GM12878 (cell line): ENCODE measurements at places on chromosomes 6 and 20. TPM values are rescaled to one million over a fixed set of nuclear protein-coding genes. Genes with fewer than 3 reads are reported as not detected.

GRCh38 chr6:131954775-131955107 lies 3.6 kb upstream of the CCN2 start:
- H3K36me3 ChIP-seq: no peaks in the 10 kb centered on the region
- peaks cover 5% of the 10 kb centered on the region for H3K27me3 ChIP-seq
- H3K4me1 ChIP-seq: no peaks in the 10 kb centered on the region

GRCh38 chr6:163414946-163415619 lies 565 bp downstream of the QKI start:
- no peaks in the 10 kb centered on the region; the same call in 1 of the 2 replicates for H3K4me1 ChIP-seq
- H3K4me3 ChIP-seq: peak overlapping the region; percentile 90
- no peak for DNase-seq
- H3K36me3 ChIP-seq: no peaks in the 10 kb centered on the region
- peak overlapping the region; percentile 77 for H3K27ac ChIP-seq

GRCh38 chr6:43226192-43226851 lies 3.0 kb downstream of the DNPH1 start:
- H3K27ac ChIP-seq: 0 out of 2 replicates have a peak overlapping the region, but pooled peaks have one; percentile 10
- H3K27me3 ChIP-seq: no peaks in the 10 kb centered on the region
- peaks cover 27% of the 10 kb centered on the region for H3K4me1 ChIP-seq
- no peaks in the 10 kb centered on the region for H3K36me3 ChIP-seq
- DNase-seq: no peak

OLIG3 gene
- polyA plus RNA-seq: not detected in 2 replicates

GRCh38 chr6:56349194-56349593 lies 101.8 kb upstream of the COL21A1 start:
- no peak overlapping the region for H3K27ac ChIP-seq
- no peak overlapping the region for H3K4me3 ChIP-seq
- no peak for DNase-seq
- H3K36me3 ChIP-seq: no peaks in the 10 kb centered on the region
- H3K27me3 ChIP-seq: no peaks in the 10 kb centered on the region
- H3K4me1 ChIP-seq: no peaks in the 10 kb centered on the region

DNA sequence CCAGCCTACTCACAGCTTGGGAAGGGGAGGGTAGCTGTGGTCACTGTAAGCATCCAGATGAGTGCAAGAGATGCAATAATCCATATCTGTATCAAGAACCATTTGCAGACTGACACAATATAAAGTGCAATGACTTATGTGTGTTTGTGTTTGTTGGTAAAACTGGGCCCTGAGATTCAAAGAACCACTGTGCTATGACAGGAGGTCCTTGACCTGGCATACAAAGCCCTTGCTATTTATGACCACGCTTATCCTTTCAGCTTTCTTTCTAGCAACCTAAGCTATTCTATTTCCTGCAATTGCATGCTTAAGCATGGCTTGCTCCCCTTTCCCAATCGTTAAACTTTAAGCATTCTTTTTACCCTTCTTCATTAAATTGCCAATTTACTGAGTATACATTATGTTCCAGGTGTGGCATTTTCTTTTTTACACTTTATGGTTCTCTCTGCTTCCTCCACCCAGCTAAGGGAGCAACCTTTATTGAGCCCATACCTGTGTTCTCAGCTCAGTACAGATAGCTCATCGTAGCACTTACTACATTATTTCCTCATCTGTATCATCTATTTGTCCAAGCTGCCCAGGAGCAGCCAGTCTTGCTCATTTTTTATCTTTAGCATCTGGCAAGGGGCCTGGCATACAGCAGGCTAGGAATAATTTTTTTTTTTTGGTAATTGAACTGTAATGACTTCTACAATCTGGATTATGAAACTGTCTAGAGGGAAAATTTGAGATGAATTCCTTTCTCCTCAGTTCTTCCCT lies 3.5 kb downstream of the MCUR1 start:
- H3K36me3 ChIP-seq: no peaks in the 10 kb centered on the region
- H3K27me3 ChIP-seq: no peaks in the 10 kb centered on the region
- no peak overlapping the region for H3K27ac ChIP-seq
- H3K4me1 ChIP-seq: peaks cover 6% of the 10 kb centered on the region

DDO gene
- not detected in 2 replicates for polyA plus RNA-seq

DNA sequence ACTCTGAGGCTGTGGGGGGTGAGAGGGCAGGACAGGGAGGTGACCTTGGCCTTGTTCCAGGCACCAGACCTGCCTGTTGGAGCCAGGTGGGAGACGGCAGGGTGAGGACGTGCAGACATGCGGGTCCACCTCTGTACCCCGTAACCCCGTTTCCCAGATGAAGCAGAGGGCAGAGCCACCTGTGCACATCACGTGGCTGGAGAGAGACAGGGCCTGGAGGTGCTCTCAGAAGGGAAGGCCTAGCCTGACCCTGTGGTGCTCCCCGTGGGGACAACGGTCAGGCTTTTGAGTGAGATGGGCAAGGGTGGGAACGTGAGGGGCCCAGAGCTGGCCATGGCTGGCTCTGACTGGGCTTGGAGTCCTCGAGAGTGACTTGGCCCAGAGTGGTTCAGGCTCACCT lies 6.6 kb downstream of the NTSR1 start:
- no peak overlapping the region for H3K4me3 ChIP-seq
- peaks cover 5% of the 10 kb centered on the region; the same call in 1 of the 2 replicates for H3K27me3 ChIP-seq
- H3K36me3 ChIP-seq: no peaks in the 10 kb centered on the region

ZNF391 gene
- 1.2 and 1.9 TPM in 2 replicates for polyA plus RNA-seq

GRCh38 chr20:19017104-19017690 lies 195.2 kb upstream of the SLC24A3 start:
- no peak for DNase-seq
- H3K4me3 ChIP-seq: no peak overlapping the region
- no peaks in the 10 kb centered on the region for H3K36me3 ChIP-seq
- no peak overlapping the region for H3K27ac ChIP-seq

DNA sequence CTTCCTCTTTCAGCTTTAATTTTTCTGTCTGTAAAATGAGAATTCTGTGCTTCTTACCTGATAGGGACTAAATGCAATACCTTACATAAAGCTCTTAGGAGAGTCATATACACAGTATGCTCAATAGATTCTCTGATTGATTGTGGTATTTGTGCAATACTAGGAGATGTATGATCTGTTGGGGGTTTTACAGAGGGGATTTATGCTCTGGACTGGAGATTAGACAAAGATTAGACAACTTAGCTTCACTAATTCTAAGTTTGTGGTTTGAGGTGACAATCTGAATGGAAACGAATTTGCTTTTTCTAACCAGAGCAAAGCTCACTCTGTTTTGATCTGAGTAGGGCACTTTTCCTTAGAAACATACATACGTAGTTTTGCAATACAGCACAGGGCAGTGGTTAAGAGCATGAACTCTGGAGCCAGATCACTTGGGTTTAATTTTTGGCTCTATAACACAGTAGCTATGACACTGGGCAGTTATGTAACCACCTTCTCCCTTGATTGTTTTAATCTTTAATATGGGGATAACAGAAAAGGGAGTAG lies 126.2 kb downstream of the RNF144B start:
- DNase-seq: no peak
- H3K36me3 ChIP-seq: no peaks in the 10 kb centered on the region
- no peaks in the 10 kb centered on the region for H3K27me3 ChIP-seq

DNA sequence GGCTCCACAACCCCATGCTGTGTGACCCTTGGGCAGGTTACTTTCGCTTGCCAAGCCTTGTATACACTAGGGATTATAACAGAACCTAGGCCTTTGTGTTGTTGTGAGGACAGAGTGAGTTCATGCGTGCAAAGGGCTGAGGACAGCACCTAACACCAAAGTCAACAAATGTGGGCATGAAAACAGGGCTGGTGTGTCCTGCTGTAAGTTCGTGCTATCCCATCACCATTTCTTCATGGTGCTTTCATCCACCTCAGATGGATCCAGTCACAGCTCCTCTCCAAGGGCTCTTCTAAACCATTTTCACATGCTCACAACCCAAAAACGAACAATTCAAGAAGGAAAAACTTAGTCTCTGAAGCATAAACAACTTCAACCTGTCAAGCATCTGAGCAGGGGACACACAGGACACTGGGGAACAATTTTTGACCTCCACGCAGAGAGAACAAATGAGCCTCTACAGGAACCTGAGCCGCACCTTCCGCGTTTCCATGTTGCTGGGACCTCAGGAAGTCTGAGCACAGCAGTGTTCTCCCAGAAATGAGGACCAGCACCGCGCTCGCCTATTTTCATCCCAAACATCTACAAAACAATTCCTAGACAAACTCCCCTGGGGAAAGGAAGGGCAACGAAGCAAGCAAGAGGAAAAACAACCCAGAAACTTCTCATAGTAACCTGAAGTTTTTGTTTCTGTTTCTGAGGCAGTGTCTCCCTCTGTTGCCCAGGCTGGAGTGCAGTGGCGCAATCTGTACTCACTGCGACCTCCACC lies 3.1 kb downstream of the LRP11 start:
- H3K27ac ChIP-seq: no peak overlapping the region
- H3K4me3 ChIP-seq: no peak overlapping the region
- DNase-seq: no peak

DNA sequence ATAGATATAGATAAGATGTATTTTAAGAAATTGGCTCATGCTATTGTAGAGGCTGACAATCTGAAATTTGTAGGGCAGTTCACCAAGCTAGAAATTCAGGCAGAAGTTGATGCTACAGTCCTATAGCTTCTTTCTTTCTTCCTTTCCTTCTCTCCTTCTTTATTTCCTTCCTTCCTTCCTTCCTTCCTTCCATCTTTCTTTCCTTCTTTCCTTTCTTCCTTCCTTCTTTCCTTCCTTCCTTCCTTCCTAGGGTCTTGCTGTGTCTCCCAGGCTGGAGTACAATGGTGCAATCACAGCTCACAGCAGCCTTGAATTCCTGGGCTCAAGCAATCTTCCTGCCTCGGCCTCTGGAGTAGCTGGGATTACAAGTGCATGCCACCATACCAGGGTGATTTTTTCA lies 55.3 kb downstream of the TFAP2A start:
- no peak for DNase-seq
- no peak overlapping the region for H3K4me3 ChIP-seq
- H3K27ac ChIP-seq: no peak overlapping the region
- H3K27me3 ChIP-seq: peaks cover 3% of the 10 kb centered on the region
- H3K36me3 ChIP-seq: no peaks in the 10 kb centered on the region

DNA sequence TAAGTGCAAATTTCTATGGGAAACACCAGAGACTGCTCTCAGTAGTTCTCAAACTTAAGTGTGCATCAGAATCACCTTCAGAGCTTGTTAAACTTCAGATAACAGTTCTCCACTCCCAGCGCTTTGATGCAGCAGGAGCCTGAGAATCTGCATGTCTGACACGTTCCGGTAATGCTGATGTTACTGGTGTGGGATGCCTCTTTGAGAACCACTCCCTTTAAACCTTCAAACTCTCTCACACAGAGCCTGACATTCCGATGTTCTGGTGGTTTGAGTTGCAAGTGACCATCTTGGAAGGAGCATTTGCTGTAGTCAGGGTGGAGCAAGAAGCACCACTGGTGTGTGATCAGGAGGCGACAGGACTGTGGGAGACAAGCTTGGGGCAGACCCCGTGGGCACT lies 57.9 kb downstream of the OTOR start:
- no peaks in the 10 kb centered on the region for H3K36me3 ChIP-seq
- no peak overlapping the region for H3K4me3 ChIP-seq

DNA sequence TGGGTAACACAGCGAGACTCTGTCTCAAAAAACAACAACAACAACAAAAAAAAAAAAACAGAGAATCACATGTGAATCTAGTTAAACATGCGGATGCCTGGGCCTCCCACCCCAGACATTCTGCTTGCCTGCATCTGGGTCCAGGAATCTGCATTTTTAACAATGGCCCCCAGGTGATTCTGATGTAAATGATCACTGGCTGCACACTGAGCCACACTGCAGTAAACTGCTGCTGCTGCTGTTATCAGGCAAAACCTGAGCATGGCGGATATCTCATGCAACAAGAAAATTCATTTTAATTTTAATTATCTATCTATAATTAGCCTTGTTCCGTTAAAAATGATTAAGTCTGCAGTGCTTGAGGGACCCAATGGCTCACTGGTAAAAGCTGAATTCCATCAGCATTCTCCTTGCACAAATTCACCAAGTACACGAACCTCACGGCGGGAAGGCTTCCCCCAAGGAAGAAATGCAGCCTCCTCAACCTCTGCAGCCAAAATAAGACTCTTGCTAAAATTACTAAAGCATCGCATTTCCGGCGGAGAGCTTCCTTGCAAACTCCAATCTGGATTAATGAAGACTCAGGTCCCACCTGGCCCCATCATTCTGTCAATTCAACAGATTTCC lies 81.6 kb upstream of the SNX9 start:
- H3K27ac ChIP-seq: no peak overlapping the region
- no peaks in the 10 kb centered on the region for H3K4me1 ChIP-seq
- no peak overlapping the region for H3K4me3 ChIP-seq
- no peaks in the 10 kb centered on the region for H3K36me3 ChIP-seq
- peaks cover 2% of the 10 kb centered on the region for H3K27me3 ChIP-seq
- DNase-seq: no peak

SLC24A3 gene
- polyA plus RNA-seq: not detected in 2 replicates

- no peak for DNase-seq
- peaks cover 2% of the 10 kb centered on the region; the same call in 1 of the 2 replicates for H3K36me3 ChIP-seq
- H3K4me1 ChIP-seq: peaks cover 53% of the 10 kb centered on the region
- no peaks in the 10 kb centered on the region for H3K27me3 ChIP-seq
- peak overlapping the region; percentile 77 for H3K27ac ChIP-seq
- H3K4me3 ChIP-seq: peak overlapping the region; percentile 43; the same call in 1 of the 2 replicates
Observed at GRCh38 chr20:48761023-48761785, 66.6 kb downstream of the PREX1 start.

GRCh38 chr6:84035484-84035883 lies 1.9 kb downstream of the MRAP2 start:
- H3K36me3 ChIP-seq: no peaks in the 10 kb centered on the region
- H3K27me3 ChIP-seq: peaks cover 2% of the 10 kb centered on the region
- H3K4me3 ChIP-seq: no peak overlapping the region
- H3K4me1 ChIP-seq: no peaks in the 10 kb centered on the region
- DNase-seq: no peak
- H3K27ac ChIP-seq: no peak overlapping the region

DNA sequence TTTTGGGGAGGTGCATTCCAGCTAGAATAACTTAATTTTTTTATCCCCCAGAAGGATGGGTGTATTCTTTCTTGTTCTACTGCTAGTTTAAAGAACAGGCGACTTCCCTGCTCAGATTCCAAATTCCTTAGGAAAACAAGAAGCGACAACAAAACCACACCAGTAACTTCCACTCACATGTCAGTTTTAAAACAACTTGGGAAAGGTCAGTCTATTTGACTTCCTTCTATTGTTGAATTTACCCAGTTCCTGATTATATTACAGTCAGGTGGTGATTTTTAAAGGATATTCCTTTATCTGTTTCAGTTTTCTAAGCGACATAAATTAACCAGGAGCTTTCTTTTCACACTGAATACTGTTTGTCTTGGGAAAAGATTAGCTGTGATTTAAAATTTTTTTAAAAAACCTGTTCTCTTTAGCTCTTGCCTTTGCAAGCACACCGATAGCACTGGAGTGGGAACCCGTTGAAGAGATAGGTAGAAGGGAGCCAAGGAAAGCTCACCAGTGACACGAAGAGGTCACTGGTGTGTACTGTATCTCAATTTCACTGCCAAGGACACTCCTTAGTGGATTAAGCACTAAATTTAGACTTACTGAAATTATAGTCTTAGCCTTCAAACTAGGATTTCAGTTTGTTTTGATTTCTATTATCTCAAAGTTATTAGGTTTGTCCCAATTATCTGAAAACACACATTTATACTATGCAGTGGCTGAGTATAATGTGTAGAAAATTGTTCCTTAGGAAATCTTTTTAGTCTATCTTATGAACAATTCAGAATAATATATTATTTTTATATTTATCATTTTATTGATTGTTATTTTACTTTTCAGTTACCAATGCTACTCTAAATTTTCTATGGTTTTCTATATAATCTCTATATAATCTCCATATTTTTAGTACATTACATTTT lies 22.3 kb downstream of the MARCKS start:
- no peaks in the 10 kb centered on the region for H3K4me1 ChIP-seq
- no peak overlapping the region for H3K27ac ChIP-seq
- no peaks in the 10 kb centered on the region for H3K27me3 ChIP-seq
